Lung (tissue), 17 donors: ENCODE measurements at places on chromosomes 7 and 10. TPM values are rescaled to one million over a fixed set of nuclear protein-coding genes. Genes with fewer than 3 reads are reported as not detected.
A peak's percentile ranks its signal among the peaks of the same experiment; 100 is the strongest.

Gene PDIA4
- 213 TPM for total RNA-seq

- H3K4me1 ChIP-seq, result no peaks in the 10 kb centered on the region
- no peak overlapping the region for H3K27ac ChIP-seq
- H3K27me3 ChIP-seq, result no peaks in the 10 kb centered on the region
- no peak overlapping the region for H3K4me3 ChIP-seq
- no peak for DNase-seq
These were observed 58.4 kb downstream of the ADCYAP1R1 start for GRCh38 chr7:31110331-31111108.

DNA sequence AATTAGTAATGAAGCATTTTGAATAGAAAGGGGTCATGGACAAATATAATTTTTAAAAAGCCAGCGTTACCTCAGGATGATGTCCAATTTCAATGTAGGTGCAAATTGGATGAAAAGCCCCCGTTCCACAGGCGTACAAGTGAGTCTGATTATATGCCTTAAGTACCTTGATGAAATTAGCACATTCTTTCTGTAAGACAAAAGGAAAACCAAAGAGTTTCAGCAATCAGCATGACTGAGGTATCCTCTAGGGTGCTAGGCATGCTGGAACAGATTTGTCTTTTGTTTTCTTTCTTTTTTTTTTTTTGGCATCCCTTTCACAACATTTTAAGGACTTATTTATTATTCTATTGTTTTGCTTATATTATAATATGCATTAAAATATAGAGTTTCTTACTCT, 84.2 kb downstream of the SEMA3A start:
- no peak for DNase-seq
- H3K4me1 ChIP-seq, result no peaks in the 10 kb centered on the region
- H3K27ac ChIP-seq, result no peak overlapping the region
- H3K4me3 ChIP-seq, result no peak overlapping the region
- no peaks in the 10 kb centered on the region for H3K27me3 ChIP-seq

Gene PNLIPRP1
- 1.4 TPM for total RNA-seq

DNA sequence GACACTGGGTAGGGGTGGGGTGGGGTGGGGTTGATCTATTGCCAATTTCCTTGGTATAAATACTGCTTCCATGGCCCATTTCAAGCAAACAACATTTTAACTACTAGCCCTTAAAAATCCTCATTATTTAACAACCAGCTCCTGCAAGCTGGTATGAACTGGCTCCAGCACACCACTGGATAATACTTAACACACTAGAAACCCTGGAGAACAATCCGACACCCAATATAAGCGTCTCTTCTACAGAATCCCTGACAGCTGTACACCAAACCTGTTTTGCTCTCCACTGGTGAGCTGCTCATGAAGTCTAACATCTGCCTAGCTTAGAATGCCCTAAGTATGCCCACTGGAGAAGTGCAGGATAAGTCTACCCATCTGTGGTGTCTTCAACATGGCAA, 116.8 kb downstream of the HIPK2 start:
- peak overlapping the region; percentile 23 for H3K27ac ChIP-seq
- no peaks in the 10 kb centered on the region for H3K27me3 ChIP-seq
- DNase-seq, result peak; percentile 16
- no peak overlapping the region for H3K4me3 ChIP-seq

Gene SLC18A2
- total RNA-seq, result 0.71 TPM

DNA sequence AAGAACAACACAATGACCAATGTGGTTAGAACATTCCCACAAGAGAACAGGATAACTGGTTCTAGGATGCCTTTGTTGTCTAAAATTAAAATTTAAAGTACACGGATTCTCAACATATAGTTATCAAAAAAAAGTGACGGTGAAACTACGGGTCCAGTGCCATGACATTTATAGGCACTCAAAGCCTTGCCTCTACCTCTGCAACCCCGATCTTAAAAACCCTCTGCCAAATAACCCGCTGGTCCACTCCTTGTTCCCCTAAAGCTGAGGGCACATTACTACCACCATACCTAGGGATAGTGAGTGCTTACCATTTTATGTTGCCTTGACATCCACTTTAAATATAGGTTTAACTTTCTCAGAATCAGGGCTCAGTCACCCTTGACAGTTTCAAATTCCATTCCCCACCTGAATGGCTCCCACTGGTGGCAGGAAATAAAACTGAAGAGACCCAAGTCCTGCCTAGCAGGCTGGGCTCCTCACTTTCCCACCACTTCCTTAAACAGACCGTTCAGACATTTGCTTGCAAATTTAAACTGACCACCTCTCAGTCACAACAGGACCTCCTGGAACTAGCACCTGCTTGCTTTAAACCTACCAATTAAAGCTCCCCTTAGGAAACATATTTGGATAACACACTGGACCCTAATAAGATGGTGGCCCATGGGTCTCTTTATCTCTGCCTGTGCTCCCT, 169.9 kb upstream of the ASAH2 start:
- H3K4me3 ChIP-seq, result no peak overlapping the region
- H3K27me3 ChIP-seq, result no peaks in the 10 kb centered on the region
- DNase-seq, result peak; percentile 59
- H3K36me3 ChIP-seq, result no peaks in the 10 kb centered on the region
- peak overlapping the region; percentile 16 for H3K27ac ChIP-seq
- peaks cover 48% of the 10 kb centered on the region for H3K4me1 ChIP-seq

Gene PLAC9
- 53.1 TPM for total RNA-seq

- DNase-seq, result no peak
- no peaks in the 10 kb centered on the region for H3K36me3 ChIP-seq
- no peaks in the 10 kb centered on the region for H3K27me3 ChIP-seq
- H3K4me3 ChIP-seq, result no peak overlapping the region
- H3K4me1 ChIP-seq, result no peaks in the 10 kb centered on the region
These were observed 20.0 kb upstream of the ZNF438 start for GRCh38 chr10:31051703-31052102.

- H3K4me1 ChIP-seq, result no peaks in the 10 kb centered on the region
- no peak for DNase-seq
- no peaks in the 10 kb centered on the region for H3K27me3 ChIP-seq
- no peaks in the 10 kb centered on the region for H3K36me3 ChIP-seq
- H3K27ac ChIP-seq, result no peak overlapping the region
These were observed 170.0 kb upstream of the PHF14 start for GRCh38 chr7:10803720-10804119.

Gene PAPOLB
- 0.25 TPM for total RNA-seq

Gene PDE1C
- 14.3 TPM for total RNA-seq

- DNase-seq, result no peak
- H3K36me3 ChIP-seq, result no peaks in the 10 kb centered on the region
- no peaks in the 10 kb centered on the region for H3K4me1 ChIP-seq
- H3K27me3 ChIP-seq, result no peaks in the 10 kb centered on the region
- no peak overlapping the region for H3K27ac ChIP-seq
These were observed 690.9 kb downstream of the NXPH1 start for GRCh38 chr7:9124320-9124719.
